CD4-positive, alpha-beta T cell treated with Interleukin-1 beta for 1 hour (primary cell): ENCODE measurements at places on chromosomes 3 and 15.

DNA sequence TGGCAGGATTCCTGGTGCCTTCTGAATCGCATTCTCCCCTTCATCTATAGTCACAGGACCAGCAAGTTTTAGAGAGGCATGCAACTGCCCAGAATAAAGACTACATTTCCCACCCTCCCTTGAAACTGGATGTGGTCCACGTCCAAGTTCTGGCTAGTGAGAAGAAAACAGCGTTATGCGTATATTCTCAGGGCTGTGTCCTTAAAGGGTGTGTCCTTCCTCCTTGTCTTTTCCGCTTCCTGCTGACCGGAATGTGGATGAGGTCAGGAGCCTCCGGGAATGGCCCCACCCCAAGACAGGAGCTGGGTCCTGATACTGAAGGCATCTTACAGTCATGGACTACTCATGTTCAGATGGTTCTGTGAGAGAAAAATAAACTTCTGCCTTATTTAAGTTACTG lies 20.2 kb downstream of the CHST2 start:
- no peak for DNase-seq

GRCh38 chr3:175088766-175089380 lies 229.7 kb downstream of the NAALADL2 start:
- no peak for DNase-seq

GRCh38 chr15:76875911-76876310 lies 29.2 kb downstream of the SCAPER start:
- no peak for DNase-seq

DNA sequence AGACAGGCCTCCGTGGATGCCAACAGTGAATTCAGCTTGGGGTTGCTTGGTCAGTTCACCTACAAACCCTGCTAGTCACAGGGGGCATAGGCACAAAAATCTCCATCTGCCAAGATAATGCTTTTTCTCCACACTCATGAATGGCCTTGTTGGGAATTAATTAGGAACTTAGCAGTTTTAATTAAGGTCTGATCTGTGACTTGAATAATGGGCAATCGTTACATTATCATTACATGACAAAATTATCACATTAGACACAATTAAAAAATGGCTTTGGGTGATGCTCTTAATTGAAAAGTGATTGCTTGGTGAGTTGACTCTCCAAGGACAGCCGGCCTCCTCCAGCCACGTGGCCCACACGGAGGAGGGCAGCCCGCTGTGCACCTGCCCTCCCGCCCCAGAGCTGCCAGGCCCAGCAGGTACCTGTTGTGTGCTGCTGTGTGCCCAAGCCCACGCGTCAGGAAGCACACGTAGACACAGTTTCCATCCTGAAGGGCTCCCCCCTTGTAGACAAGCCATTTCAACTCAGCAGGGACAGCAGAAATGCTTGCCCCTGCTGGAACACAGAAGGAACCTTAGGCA lies 274.2 kb downstream of the OCA2 start:
- no peak for DNase-seq

DNA sequence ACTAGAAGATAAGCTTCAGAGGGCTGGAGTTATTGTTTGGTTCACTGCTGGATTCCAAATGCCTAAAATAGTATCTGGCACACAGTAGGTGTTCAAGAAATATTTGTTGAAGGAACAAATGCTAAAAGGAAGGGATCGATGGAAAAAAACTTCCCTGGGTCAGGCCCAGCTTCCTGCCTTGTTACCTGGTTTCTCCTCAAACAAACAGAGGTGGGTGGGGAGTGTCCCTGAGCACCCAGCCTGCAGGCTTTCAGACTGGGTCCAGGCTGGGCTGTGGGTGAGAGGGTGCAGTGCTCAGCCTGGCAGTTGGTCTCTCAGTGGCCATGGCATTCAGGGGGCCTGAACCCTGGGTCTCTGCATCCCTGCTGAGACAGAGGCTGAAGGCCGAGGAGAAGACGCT lies 14.4 kb upstream of the STRA6 start:
- no peak for DNase-seq
